ENCODE measurements at places on chromosomes 7 and 10. TPM values are rescaled to one million over a fixed set of nuclear protein-coding genes. Genes with fewer than 3 reads are reported as not detected.

DNA sequence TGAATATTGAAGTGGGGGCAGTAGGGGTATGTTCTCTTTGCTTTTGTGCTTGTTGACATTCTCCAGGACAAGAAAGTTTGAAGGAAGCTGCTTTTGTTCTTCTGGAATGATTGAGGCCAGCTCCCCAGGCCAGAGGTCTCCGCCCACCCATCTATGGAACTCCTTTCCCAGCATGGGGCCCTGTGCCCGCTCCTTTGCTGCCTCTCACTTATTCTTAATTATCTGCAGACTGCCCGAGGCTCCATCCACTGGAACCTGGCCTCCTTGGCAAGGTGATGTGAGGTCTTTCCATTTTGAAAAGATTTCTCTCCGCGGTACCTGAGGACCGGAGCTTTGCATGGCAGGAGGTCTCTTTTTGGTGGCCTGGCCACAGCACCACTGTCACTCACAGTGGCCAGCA is 39.3 kb upstream of the MKI67 start:
- no peak overlapping the region for H3K4me3 ChIP-seq
- H3K27me3 ChIP-seq: peaks cover 9% of the 10 kb centered on the region
- no peak for DNase-seq
- no peak overlapping the region for H3K27ac ChIP-seq
- peaks cover 4% of the 10 kb centered on the region for H3K4me1 ChIP-seq

DNA sequence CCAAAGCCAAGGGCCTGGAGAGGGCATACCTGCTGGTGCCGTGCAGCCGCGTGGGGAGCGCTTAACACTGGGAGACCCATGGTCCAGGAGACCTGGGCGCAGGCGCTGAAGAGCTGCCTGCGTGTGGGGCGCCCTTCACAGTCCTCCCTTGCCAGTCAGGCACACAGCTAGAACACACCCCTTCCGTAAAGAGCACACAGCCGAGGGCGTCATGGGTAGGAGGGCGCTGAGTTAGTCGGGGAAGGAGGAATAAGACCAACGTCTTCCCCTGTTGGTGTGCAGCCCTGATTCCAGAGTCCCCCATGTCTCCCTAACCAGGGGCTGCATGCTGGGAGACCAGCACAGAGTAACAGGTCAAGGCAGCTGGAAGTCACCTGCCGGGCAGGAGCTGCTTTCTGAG is 273.9 kb downstream of the USP6NL start:
- H3K27ac ChIP-seq: no peak overlapping the region
- DNase-seq: peak; percentile 40
- no peaks in the 10 kb centered on the region for H3K27me3 ChIP-seq
- H3K36me3 ChIP-seq: peaks cover 12% of the 10 kb centered on the region
- H3K4me3 ChIP-seq: no peak overlapping the region
- H3K4me1 ChIP-seq: peaks cover 21% of the 10 kb centered on the region

- no peaks in the 10 kb centered on the region for H3K36me3 ChIP-seq
- H3K27ac ChIP-seq: no peak overlapping the region
- no peak for DNase-seq
- H3K4me1 ChIP-seq: peaks cover 4% of the 10 kb centered on the region
Measured at GRCh38 chr10:90222372-90222771, 521.0 kb downstream of the KIF20B start.

DNA sequence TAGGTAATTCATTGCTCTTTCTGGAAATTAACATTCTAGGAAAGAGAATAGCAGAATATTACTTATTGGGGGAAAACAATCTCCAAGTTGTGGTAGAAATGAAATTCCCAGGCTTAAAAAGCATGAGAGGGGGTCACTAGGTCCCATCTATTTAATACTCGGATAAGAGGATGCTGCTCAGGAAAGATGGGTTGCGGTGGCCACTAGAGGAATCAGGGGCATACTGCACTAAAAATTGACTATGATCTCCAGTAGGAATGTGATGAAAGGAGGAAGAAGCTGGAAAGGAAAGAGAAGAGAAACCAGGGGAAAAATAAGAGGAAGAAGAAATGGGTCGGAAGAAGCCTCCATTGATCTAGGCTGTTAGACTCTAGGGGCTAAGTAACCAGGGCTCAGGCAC is 192.8 kb downstream of the GPAM start:
- no peaks in the 10 kb centered on the region for H3K4me1 ChIP-seq
- H3K4me3 ChIP-seq: no peak overlapping the region
- H3K36me3 ChIP-seq: no peaks in the 10 kb centered on the region
- no peak overlapping the region for H3K27ac ChIP-seq
- no peak for DNase-seq
- peaks cover 1% of the 10 kb centered on the region for H3K27me3 ChIP-seq

DNA sequence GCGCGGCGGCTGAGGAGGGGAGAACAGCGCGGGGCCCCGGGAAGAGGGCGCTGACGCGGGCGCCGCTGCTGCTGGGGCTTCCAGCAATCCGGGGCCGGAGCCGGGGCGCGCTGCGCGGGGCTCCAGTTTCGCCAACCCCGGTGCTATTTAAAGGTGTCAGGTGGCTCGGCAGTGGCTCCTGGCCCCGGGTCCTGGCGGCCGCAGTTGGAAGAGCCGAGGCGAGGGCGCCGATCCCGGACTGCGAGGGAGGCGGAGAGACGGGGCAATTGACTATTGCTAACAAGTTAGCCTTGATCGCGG is 347 bp downstream of the LBX1 start:
- peak overlapping the region; percentile 3 for H3K27ac ChIP-seq
- peaks cover 32% of the 10 kb centered on the region for H3K4me1 ChIP-seq
- no peak for DNase-seq
- H3K27me3 ChIP-seq: peaks cover 66% of the 10 kb centered on the region

- H3K4me1 ChIP-seq: peaks cover 75% of the 10 kb centered on the region
- no peak for DNase-seq
- H3K36me3 ChIP-seq: peaks cover 8% of the 10 kb centered on the region
Measured at GRCh38 chr10:22637491-22637890, 76.9 kb downstream of the PIP4K2A start.

The ADAMTS14 gene
- not detected for total RNA-seq

GRCh38 chr10:6564367-6564766 is 15.7 kb downstream of the PRKCQ start:
- peaks cover 8% of the 10 kb centered on the region for H3K36me3 ChIP-seq
- no peak for DNase-seq
- H3K27ac ChIP-seq: peak overlapping the region; percentile 91
- no peaks in the 10 kb centered on the region for H3K27me3 ChIP-seq
- H3K4me1 ChIP-seq: peaks cover 81% of the 10 kb centered on the region

- no peaks in the 10 kb centered on the region for H3K36me3 ChIP-seq
- H3K4me3 ChIP-seq: no peak overlapping the region
- no peaks in the 10 kb centered on the region for H3K4me1 ChIP-seq
Measured at GRCh38 chr10:84844461-84844860, 516.1 kb downstream of the CCSER2 start.

DNA sequence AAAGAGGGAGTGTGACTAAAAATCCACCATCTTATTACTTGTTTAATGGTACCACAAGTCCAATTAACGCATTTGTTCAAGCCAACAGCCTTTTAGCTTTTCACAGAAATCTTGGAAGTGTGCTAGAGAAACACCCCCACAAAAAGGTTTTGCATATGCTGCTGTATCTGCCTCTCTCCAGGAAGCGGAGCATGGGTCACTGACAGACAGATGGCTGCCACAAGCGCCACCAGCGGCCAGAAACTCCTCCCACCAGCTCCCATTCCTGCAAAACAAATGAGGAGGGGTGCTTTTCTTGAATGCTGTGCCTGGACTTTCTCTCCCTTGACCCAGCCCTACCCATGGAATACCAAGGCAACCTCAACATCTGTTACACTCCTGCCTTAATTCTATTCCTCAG is 176.3 kb upstream of the LRGUK start:
- H3K4me3 ChIP-seq: no peak overlapping the region
- DNase-seq: no peak
- H3K36me3 ChIP-seq: peaks cover 29% of the 10 kb centered on the region
- H3K27me3 ChIP-seq: no peaks in the 10 kb centered on the region
- H3K27ac ChIP-seq: no peak overlapping the region

DNA sequence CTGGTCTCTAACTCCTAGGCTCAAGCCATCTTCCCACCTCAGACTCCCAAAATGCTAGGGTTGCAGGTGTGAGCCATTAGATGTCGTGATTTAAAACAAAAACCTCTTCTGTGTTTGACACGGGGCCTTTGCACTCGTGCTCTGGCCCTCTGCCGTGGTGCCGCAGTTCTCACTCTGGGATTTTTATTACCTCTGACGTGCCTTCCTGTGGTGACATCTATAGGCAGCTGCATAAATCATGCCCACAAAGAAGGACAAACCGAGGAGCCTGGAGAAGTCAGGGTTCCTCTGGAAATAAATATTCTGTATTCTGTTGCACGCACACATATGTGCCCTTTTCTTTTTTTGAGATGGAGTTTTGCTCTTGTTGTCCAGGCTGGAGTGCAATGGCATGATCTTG is 25.9 kb upstream of the OCM start:
- DNase-seq: no peak
- no peak overlapping the region for H3K4me3 ChIP-seq
- H3K27me3 ChIP-seq: no peaks in the 10 kb centered on the region
- H3K27ac ChIP-seq: no peak overlapping the region
- H3K36me3 ChIP-seq: no peaks in the 10 kb centered on the region
- H3K4me1 ChIP-seq: peaks cover 14% of the 10 kb centered on the region

DNA sequence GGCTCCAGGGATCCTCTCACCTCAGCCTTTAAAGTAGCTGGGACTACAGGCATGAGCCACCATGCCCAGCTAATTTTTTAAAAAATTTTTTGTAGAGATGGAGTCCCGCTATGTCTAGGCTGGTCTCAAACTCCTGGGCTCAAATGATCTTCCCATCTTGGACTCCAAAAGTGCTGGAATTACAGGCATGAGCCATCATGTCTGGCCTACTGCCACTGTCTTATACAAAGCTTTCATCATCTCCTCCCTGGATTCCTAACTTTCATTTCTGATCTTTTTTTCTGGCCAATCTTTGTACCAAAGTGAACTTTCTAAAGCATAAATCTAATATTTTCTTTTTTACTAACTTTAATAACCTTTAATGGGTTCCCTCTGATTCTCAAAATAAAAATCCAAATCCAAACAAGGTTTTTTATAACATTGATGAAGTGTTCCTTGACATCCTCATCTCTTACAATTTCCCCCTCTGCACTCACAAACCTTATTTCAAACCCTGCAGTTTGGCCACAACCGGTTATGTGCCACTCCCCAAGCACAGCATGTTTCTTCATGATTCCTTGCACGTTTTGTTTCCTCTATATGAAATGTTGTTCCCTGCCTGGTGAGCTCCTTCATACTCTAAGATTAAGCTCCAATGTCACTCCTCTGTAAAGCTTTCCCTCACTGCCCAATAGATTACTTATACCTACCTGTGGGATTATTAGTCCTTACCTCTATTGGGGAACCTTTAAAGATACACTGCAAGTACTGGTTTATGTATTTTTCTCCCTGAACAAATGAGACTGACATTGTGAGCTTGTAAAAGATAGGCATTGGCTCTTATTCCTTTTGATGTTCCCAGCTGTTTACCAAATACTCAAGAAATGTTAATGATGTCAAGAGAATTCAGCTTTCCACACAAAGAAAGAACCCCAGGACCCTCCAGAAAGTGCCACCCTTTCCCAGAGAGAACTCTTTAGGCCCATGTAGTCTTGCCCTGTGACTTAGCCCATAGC is 101.7 kb downstream of the HOXA1 start:
- DNase-seq: no peak
- H3K4me1 ChIP-seq: no peaks in the 10 kb centered on the region
- H3K27ac ChIP-seq: no peak overlapping the region
- no peaks in the 10 kb centered on the region for H3K27me3 ChIP-seq
- H3K36me3 ChIP-seq: no peaks in the 10 kb centered on the region
- no peak overlapping the region for H3K4me3 ChIP-seq

DNA sequence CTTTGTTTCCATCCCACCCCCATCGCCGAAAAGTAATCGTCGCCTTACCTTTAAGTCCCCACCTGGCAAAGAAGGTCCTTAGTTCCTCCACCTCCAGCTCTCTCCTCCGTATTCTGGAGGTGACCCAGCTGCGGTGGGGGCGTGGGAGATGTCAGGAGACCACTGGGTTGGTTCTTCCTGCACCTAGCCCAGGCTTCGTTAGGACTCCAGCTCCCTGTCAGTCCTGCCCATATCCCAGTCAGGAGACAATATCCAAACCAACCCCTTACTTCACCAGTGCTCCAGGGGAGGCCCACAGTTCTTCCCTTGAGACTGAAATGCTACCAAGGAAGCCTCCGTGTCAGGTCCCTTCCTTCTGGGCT is 693 bp downstream of the ADIRF start:
- H3K4me1 ChIP-seq: peaks cover 31% of the 10 kb centered on the region
- H3K27ac ChIP-seq: no peak overlapping the region
- DNase-seq: no peak
- no peak overlapping the region for H3K4me3 ChIP-seq
- H3K36me3 ChIP-seq: no peaks in the 10 kb centered on the region

The PRRT4 gene
- total RNA-seq: 0.10 TPM

The TDRD1 gene
- 0.90 TPM for total RNA-seq

The VIPR2 gene
- 0.56 TPM for total RNA-seq

Measured in activated CD4-positive, alpha-beta memory T cell treated with anti-CD3 and anti-CD28 coated beads for 36 hours (primary cell).